ENCODE measurements at places on chromosomes 3 and 15.

- no peak for DNase-seq
Observed at GRCh38 chr3:55305696-55306485, 181.2 kb downstream of the WNT5A start.

GRCh38 chr3:188674595-188674994, 497.2 kb upstream of the TPRG1 start:
- DNase-seq, result no peak

DNA sequence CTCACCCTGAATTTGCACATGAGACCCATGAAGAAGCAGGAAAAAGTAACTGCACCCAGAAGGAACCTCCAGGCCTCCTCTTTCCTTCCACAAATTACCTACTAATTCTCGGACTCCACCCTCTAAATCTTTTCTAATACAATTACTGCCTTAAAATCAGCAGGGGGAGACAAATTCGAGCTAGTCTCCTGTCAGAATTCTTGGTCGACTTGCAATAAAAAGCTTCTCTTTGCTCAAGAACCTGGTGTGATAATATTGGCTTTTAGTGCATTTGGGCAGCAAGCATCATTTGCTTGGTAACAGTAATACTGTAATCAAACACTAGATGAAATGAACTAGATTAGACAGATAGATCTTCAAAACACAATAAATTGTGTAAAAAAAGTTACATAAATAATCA, 281.9 kb downstream of the RAP2B start:
- no peak for DNase-seq

DNA sequence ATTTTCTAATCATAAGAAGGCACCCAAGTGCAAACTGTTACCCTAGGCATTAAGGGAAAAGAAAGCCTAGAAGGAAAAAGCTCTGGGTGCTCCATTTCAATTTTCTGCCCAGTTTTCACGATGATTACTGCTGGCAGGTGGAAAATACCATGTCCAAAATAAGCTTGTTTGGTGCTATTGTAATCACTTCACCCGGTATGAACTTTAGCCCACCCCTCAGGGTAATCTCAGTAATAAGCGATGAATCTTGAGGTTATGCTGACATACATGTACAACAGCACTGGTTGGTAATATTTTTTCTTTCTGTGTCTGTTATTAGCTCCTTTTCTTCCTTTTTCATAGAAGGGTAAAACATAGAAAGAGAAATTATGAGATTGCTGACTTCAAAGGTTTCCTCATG, 88.6 kb upstream of the MEX3B start:
- DNase-seq, result no peak

- DNase-seq, result no peak
Observed at GRCh38 chr3:114329823-114330222, 36.0 kb downstream of the TIGIT start.

- DNase-seq, result peak; percentile 80
Observed at GRCh38 chr15:92797168-92798052, 102.7 kb upstream of the CHD2 start.

- no peak for DNase-seq
Observed at GRCh38 chr3:35263477-35263876, 375.8 kb upstream of the ARPP21 start.

- DNase-seq, result no peak
Observed at GRCh38 chr3:150291515-150291914, 116.6 kb upstream of the TSC22D2 start.

GRCh38 chr15:92418864-92419263, 25.2 kb downstream of the ST8SIA2 start:
- no peak for DNase-seq

DNA sequence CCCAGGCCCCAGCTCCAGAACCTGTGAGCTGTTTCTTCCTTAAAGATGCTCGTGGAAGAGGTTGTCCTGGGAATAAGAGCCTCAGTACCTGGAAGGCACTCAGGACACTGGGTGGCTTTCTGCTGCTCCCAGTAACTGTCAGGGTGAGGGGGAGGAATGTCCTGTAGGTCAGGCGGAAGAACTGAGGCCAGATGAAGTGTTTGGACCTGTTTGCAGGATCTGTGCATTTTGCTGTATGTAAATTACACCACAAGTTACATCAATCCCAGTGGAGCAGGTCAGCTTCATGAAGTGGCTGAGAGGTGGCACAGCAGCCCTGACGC, 27.1 kb downstream of the HDAC11 start:
- DNase-seq, result no peak

- DNase-seq, result peak; percentile 32
Observed at GRCh38 chr15:28125673-28126651, 26.8 kb upstream of the OCA2 start.

GRCh38 chr3:107272471-107272870, 104.8 kb upstream of the CCDC54 start:
- DNase-seq, result no peak

GRCh38 chr3:16173283-16174025, 1.0 kb upstream of the GALNT15 start:
- DNase-seq, result no peak

GRCh38 chr3:181872887-181873286, 161.2 kb downstream of the SOX2 start:
- DNase-seq, result no peak

DNA sequence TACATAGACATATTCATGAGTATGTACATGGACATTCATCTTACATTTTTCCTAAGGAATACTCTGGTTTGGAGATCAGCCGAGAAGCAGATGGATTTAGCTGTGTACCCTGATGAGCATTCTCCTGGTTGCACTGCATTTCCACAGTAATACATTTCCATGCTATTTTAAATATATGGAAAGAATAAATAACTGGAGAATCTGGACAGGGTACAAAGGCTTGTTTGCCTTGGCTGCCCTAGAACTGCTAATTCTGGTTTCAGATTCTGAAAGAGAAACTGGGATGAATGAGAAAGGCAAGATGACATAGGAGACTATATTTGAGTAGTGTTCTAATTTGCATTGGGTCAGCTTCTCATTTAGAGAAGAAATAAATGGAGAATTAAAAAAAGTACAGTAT, 190.8 kb upstream of the FAM3D start:
- no peak for DNase-seq

- no peak for DNase-seq
Observed at GRCh38 chr15:39058351-39059131, 493.9 kb upstream of the RASGRP1 start.

- no peak for DNase-seq
Observed at GRCh38 chr15:80838012-80838411, 58.8 kb downstream of the CEMIP start.

GRCh38 chr15:71451130-71451529, 335.9 kb downstream of the THSD4 start:
- no peak for DNase-seq

DNA sequence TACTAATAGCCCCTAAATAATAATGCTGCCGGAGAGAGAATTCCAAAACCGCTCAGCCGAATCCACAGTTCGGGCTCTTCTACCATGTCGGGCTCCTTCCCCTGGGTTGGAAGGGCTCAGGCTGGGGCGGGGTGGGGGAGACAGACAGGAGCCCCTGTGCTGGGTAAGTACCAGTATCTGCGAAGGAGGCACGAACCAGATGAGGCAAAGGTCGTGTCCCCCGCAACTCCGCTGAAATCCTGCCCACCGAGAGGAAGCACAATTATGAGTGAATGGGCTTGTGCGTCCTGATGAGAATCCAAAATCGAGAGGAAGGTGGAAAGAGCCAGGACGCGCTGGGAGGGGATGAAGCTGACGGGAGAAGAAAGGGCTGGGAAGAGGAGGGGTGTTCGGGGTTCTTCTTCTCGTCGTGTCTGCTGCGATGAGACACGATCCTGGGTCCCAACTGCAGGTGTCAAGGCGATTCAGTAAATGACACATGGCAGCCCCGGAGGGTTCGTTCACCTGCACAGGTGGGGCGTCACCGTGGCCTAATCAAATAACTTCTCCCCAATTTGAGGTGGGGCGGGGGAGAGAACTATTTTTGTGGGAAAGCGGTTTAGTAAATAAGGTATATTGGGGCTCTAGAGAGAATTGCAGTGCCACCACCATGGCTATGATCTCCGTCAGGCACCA, 707 bp upstream of the FAM81A start:
- no peak for DNase-seq

DNA sequence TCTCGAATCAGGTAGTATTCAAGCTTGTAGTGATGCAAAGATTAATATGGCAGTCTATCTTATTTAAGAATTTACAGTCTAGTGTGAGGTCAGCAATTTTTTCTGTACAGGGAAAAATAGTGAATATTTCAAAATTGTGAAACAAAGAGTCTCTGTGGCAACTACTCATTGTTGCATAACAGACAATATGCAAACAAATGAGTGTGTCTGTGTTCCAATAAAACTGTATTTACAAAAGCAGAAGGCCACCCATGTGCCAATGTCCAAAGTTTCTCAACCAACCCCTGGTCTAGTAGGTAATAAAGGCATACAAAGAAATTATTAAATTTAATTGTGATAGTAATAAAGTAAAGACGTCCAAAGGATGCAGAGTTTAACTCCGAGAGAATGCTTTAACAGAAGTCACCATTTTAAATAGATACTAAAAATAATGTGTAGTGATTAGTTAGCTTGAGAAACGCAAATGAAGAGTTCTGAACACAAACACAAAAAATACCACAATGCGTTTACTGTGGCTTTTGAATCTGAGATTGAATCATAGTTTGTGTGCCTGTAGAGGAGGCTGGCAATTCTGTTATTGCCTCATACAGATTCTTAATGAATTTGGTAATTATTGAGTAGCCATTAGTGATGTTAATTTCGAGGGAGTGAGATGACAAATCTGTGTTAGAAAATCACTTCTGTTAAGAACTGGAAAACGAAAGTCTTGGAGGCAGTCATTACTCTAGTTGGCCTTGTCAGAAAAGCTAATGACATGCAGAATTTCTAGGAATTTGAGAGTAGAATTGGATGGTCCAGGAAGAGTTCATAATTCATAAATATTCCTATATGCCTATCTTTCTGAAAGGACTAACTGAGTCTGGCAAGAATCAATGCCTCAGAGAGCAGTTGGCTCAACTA, 48.7 kb downstream of the CADM2 start:
- no peak for DNase-seq

Data from SK-N-DZ (cell line).